ENCODE measurements at places on chromosomes 13 and 19. TPM values are rescaled to one million over a fixed set of nuclear protein-coding genes. Genes with fewer than 3 reads are reported as not detected.

CALR3 gene
- total RNA-seq, result not detected

FCAR gene
- total RNA-seq, result 0.98 TPM

RFPL4AL1 gene
- total RNA-seq, result not detected

SMIM44 gene
- total RNA-seq, result not detected

ACP7 gene
- not detected for total RNA-seq

ZNF180 gene
- total RNA-seq, result 15.7 TPM

PALM3 gene
- total RNA-seq, result 4.9 TPM

ONECUT3 gene
- not detected for total RNA-seq

KCNRG gene
- 11.8 TPM for total RNA-seq

PPM1N gene
- total RNA-seq, result 0.25 TPM

KMT2B gene
- 11.6 TPM for total RNA-seq

DPF1 gene
- total RNA-seq, result 35.4 TPM

IGFL4 gene
- 2.5 TPM for total RNA-seq

CIC gene
- total RNA-seq, result 29.7 TPM

PSPN gene
- total RNA-seq, result 3.0 TPM

ZNF724 gene
- 10.6 TPM for total RNA-seq

YIF1B gene
- total RNA-seq, result 27.8 TPM

ZNF571 gene
- 12.3 TPM for total RNA-seq

MARCHF2 gene
- 22.4 TPM for total RNA-seq

DENND1C gene
- total RNA-seq, result 0.25 TPM

C1QTNF9B gene
- not detected for total RNA-seq

CERS1 gene
- 22.4 TPM for total RNA-seq

OR7C1 gene
- not detected for total RNA-seq

A1BG gene
- 1.5 TPM for total RNA-seq
